ENCODE measurements at places on chromosomes 6 and 20. TPM values are rescaled to one million over a fixed set of nuclear protein-coding genes. Genes with fewer than 3 reads are reported as not detected.

The POU5F1 gene
- total RNA-seq = 2.3 TPM

The ZNF451 gene
- 56.2 TPM for total RNA-seq

The HLA-DOA gene
- total RNA-seq = not detected

The GGTLC1 gene
- not detected for total RNA-seq

- no peak for DNase-seq
- H3K4me1 ChIP-seq = no peaks in the 10 kb centered on the region
- no peak overlapping the region for H3K4me3 ChIP-seq
- no peaks in the 10 kb centered on the region for H3K36me3 ChIP-seq
- H3K27me3 ChIP-seq = no peaks in the 10 kb centered on the region
Observed at GRCh38 chr6:3987053-3987452, 91.9 kb downstream of the FAM217A start.

- H3K4me1 ChIP-seq = no peaks in the 10 kb centered on the region
- no peak for DNase-seq
- no peaks in the 10 kb centered on the region for H3K36me3 ChIP-seq
- no peaks in the 10 kb centered on the region for H3K27me3 ChIP-seq
- no peak overlapping the region for H3K4me3 ChIP-seq
- no peak overlapping the region for H3K27ac ChIP-seq
Observed at GRCh38 chr20:13022401-13023155, 13.8 kb downstream of the SPTLC3 start.

GRCh38 chr6:129113637-129114036 lies 230.7 kb downstream of the LAMA2 start:
- DNase-seq = no peak
- H3K27ac ChIP-seq = no peak overlapping the region

DNA sequence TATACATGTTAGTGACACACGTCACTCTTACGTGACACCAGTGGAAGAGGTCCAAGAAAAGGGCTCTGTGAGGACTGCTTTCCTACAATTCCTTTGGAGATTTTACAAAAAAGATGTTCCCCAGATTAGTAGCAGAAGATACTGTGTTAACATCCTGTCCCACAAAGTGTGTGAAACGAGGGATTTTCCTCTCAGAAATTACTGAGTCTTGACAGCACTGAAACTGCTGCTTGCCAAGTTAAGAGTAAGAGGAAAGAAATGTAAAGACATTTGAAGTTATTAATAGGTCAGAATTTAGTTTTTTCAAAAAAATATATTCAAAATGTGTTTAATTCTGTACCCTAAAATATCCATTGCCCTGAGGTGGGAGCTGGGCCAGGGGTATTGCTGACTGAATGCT lies 58.8 kb upstream of the MAP7 start:
- H3K4me1 ChIP-seq = peaks cover 10% of the 10 kb centered on the region
- peaks cover 20% of the 10 kb centered on the region for H3K36me3 ChIP-seq
- H3K27me3 ChIP-seq = no peaks in the 10 kb centered on the region
- H3K27ac ChIP-seq = no peak overlapping the region
- H3K4me3 ChIP-seq = no peak overlapping the region

DNA sequence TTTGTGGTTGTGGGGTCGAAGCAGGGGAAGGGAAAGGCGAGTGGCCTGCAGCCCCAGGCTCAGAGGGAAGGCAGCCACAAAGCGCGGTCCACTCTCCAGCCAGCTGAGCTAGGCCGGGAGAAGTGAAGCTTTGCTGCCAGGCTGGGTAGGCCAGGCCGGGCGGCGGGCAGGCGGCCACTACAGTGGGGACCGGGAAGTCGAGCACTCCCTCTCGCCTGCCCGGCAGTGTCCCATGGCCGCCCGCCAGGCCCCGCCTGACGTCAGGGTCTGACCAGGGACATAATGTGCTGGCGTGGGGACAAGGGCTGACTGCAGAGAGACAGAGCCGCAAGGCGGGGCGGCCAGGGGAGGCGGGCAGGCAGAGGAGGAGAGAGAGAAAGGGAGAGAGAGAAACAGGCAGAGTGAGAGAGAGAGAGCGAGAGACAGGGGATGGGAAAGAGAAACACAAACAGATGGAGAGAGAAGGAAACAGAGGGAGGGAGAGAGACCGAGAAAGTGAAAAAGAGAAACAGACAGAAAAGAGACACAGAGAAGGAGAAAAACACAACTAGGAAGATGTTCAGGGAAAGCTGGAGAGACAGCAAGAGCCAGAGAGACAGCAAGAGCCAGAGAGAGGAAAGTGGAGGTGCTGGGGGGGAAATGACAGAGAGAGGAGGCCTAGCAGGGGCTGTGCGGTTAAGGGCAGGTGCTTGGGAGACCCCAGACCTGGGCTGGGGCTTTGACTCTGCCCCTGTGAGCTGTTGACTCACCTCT lies 94.5 kb upstream of the PTPN1 start:
- no peak overlapping the region for H3K27ac ChIP-seq
- no peak overlapping the region for H3K4me3 ChIP-seq
- H3K27me3 ChIP-seq = peaks cover 13% of the 10 kb centered on the region
- H3K36me3 ChIP-seq = no peaks in the 10 kb centered on the region

DNA sequence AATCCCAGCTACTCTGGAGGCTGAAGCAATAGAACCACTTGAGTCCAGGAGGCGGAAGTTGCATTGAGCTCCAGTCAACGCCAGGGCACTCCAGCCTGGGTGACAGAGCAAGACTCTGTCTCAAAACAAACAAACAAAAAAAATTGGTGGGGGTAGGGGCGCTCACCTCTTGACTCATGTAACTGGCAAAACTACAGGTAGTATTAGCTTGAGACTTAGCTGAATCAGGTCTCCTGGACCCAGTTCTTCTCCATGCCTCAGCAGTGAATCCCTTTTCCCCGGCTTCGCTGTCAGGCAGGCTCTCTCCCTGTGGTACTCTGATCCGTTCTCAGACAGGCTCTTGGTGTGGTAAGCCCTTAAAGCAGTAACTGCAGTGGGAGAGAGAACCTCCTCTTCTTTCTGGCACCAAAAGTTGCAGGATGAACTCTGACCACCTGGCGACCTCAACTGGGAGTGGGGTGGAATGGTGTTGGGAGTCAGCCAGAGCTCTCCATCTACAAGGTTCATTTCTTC lies 12.9 kb downstream of the SLC9A8 start:
- no peaks in the 10 kb centered on the region for H3K4me1 ChIP-seq
- H3K27me3 ChIP-seq = no peaks in the 10 kb centered on the region
- no peak overlapping the region for H3K4me3 ChIP-seq
- H3K36me3 ChIP-seq = peaks cover 42% of the 10 kb centered on the region
- DNase-seq = no peak

Data from K562 (cell line).